NCI-H1048 (cell line): ENCODE measurements at places on chromosomes 16 and 17.

- no peak for DNase-seq
Measured at GRCh38 chr16:51409001-51409675, 258.1 kb upstream of the SALL1 start.

DNA sequence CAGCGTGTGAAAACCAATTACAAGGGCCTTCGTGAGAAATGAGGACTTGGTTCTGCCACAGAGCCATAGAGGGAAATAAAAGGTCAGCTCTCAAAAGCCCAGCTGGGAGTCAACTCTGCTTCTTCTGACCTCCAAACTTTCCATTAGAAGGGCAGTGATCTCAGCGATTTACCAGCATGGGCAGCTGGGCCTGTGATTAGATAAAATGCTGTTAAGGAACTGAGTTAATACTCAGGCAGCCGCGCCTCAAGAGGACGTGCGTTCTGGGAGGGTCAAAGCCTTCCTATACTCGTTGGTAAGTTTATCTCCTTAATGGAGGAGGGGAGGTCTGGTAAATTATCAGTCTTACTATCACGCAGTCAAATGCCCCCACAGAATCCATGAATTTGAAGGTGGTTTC is 480.2 kb upstream of the ERCC4 start:
- DNase-seq = no peak

- no peak for DNase-seq
Measured at GRCh38 chr17:5854871-5855554, 215.2 kb upstream of the WSCD1 start.

DNA sequence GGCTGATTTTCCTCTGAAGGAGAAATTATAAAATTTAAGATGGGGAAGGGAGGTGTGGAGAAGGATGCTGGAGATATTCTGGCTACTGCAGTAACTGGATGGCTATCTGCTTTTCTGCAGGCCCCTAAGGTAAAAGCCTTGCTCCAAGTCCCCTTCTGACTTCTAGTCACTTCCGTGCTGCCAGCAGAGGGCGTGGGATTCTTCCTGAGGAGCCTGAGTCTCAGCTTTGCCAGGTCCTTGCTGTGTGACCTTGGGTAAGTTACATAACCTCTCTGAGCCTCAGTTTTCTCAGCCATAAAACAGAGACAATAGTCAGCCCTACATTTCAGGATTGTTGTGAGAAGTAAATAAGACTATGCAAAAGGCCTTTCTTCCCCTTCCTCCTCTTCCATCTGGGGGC is 24.3 kb upstream of the TMEM220 start:
- DNase-seq = no peak

DNA sequence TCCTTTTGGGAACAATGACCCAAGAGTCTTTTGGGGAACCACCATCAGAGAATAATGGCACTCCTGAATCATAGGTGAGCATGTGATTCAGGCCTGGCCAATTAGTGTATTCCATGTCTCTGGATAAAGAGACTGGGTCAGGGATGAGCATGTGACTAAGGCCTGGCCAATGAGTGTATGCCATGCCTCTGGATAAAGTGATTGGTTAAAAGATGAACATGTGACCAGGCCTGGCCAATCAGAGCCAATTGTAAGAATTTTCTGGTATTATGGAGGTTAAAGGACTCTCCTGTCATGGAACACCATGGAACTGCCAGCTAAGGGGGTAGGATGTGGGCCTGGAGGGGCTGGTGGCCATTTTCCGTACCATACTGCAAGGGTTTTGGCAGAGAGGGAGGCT is 194.3 kb downstream of the C16orf78 start:
- no peak for DNase-seq

DNA sequence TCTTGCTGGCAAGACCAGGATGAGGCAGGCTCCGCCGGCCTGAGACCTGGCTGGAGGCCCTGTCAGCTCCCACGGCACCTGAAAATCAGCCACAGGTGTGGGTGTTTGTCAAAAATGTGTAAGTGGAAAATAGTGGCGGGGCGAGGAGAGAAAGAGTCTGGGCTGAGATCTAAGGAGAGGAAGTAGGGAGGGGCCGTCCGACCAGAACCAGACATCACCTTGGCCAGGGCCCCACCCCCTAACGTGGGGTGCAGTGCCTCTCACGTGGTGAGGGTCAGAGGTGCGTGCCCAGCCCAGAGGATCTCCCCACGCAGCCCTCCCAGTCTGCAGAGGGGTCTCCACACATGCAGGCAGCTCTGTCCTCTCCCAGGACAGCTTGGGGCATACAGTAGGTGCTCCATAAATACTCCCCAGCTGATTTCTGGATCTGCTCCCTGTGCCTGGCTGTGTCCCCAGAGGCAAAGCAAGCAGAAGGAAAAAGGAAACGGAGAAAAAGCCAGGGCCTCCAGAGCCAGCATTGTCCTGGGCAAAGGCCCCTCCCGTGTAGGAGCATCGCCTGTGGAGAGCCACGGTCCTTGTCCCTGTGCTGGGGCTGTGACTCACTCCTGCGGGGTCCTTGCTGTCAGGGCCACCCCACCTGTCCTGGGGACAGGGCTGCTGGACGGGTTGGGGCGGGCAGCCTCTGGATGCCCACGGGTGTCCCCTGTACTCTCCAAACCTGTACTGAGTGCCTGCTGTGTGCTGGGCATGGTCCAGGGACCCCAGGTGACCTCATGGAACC is 16.7 kb downstream of the ZFPM1 start:
- no peak for DNase-seq
